ENCODE measurements at places on chromosomes 6 and 20.
A peak's percentile ranks its signal among the peaks of the same experiment; 100 is the strongest.

DNA sequence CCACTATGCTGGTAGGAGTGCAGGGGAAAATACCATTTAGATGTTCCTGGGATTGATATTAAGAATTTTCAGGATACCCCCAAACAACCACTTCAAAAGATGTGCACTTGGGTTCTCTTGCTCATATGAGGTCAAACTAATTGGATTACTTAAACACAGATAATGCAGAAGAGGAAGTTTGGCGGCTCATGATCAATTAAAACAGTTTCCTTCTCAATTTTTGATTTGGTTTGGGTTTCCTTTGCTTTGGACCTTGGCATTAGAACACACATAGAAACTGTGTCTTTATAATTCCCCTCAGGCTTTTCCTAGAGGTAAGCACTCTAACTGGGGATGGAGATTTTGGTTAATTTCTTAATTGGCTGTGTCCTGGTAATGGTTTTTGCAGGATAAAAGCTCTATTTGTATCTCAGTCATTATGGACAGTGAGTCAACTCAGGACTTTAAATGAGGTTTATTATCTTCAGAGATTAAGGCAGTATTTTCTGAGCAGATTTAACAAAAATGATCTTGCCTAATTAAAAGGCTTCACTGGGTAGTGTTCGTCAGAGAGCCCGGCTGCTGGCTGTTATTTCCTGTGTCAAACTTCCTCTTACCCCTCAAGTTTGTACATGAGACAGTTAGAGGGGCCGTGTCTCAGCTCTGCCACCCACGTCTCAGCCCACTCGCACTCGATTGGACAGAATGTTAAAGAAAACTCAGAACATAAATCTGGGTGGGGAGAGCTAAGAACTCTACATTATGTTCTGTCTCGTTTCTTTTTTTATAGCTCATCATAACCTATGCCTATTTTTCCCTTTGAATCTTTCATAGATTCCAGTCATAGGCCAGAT is 50.3 kb upstream of the PREP start:
- DNase-seq, result no peak

GRCh38 chr6:166251655-166252054 is 56.5 kb downstream of the PRR18 start:
- DNase-seq, result no peak

DNA sequence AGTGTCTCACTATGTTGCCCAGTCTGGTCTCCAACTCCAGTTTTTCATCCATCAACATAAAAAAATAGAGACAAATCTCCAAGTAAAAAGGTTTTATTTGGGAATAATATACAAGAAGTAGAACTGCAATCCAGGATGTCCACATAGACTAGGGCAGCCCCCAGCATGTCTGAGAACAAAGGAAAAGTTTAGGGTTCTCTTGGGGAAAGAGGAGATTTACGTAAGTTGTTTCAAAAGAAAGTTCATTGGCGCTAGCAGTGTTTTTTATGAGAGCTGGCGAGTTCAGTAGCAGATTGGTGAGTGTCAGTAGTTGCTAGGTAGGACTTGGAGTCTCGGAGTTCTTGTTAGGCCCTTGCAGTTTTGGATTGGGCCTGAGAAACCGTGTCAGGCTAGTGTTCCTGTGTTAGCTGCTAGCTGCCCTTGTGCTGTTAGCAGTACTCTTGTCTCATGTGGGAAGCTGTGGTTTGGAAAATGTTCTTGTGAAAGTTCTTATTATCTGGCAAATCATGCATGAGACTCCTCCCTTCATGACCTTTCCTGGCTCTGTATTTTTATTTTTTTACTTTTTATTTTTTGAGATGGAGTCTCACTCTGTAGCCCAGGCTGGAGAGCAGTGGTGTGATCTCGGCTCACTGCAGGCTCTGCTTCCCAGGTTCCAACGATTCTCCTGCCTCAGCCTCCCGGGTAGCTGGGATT is 24.7 kb downstream of the TTLL9 start:
- DNase-seq, result no peak

GRCh38 chr6:42509765-42510164 is 54.1 kb upstream of the UBR2 start:
- no peak for DNase-seq

- DNase-seq, result no peak
These were observed 128.6 kb upstream of the HS3ST5 start for GRCh38 chr6:114471450-114471849.

DNA sequence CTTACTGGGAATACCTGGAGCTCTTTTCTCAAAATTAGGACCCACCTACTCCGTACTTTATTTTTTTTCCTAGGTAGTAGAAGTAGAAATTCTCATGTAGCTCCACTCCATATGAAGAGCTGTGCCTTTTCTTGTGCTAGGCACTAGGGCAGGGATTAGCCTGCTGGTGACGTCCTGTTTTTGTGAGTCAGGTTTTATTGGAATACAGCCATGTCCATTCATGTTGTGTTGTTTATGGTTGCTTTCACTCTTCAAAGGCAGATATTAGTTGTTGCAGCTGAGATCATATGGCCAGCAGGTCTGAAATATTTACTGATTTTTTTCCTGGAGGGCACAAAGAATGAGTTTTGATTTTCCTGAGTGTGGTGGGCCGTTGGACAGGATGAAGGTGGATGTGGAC is 20.5 kb downstream of the XRN2 start:
- no peak for DNase-seq

- DNase-seq, result no peak
These were observed 728 bp downstream of the ITPR3 start for GRCh38 chr6:33621711-33622388.

DNA sequence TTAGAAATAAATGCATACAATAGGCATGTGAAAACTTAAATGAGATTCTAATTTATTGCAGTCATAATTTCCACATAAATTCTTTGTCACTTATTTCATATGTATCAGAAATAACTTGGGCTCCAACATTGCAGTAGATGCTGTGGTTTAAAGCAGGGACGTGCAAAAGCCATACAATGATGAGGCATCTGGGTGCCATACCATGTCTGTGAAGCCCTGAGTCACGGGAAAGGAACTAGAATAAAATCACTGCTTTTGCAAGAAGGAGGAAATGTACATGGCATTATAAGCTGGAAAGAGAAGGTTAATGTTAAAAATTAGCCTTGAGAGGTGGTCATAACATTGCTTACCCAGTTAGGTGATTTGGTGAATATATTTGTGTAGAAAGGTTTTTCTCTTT is 180.4 kb downstream of the SASH1 start:
- DNase-seq, result peak; percentile 92

GRCh38 chr20:49785852-49786175 is 26.8 kb upstream of the SLC9A8 start:
- DNase-seq, result no peak

- DNase-seq, result no peak
These were observed 65.9 kb downstream of the TMEM244 start for GRCh38 chr6:129795261-129795660.

DNA sequence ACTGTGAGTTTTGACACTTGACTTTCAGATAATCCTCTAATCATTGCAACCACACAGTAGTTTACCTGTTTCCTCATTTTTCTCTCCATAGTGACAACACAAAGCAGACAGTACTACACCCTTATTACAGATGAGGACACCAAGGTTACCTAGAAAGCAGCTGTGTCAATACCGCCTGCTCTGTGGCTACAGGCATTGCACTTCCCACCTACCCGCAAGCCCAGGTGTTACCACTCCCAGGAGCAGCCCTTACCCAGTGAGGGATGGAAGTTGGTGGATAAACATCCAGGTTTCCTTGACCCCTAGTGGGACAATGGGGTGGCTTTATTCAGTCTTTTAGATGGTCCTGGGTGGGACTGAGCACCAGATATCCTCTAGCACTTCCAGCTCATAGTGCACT is 503.6 kb downstream of the PTPRT start:
- DNase-seq, result no peak

GRCh38 chr6:30135757-30136156 is at the start of gene TRIM40:
Gene TRIM40, plus strand, starts transcription at chr6:30136140. Its CDS starts 897 bp downstream, at chr6:30137037.
- no peak for DNase-seq

- no peak for DNase-seq
These were observed 21.6 kb upstream of the MTRF1L start for GRCh38 chr6:153023977-153024708.
